GM13976 (cell line): ENCODE measurements at places on chromosomes 4 and X.

DNA sequence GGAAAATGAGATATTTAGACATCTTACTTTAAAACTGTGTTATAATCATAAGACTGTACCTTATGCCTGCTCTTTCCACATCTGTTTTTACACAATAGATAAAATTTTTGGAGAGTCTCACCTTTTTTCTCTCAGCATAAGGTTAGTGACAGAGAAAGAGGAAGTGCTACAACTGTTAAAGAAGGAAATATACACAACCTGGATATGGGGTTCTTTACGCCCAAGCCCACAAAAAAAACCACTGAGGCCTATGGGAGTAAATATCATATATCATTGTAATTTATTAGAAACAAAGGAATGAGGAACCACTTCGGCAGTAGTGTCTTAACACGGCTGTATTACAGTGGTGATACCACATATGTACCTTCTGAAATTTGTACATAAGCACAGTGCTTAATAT lies 265.9 kb upstream of the GK2 start:
- DNase-seq: no peak

DNA sequence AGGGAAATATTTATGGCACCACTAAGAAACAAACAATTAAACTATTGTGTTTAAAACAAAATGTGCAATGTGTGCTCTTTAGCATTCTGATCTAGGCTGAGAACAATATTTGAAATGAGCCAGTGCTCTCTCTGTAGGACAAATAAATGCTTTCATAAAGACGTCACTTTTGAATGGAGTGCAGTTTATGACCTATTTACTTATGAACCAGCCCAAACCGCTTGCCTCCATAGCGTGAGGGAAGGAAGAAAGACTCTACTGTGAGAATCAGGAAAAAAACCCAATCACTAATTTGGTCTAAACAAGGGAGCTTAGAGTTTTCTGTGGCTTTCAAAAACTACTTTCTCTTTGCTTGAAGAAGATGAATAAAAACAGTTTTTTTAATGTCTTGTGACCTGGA lies 39.4 kb downstream of the SAT1 start:
- DNase-seq: no peak

- DNase-seq: no peak
These were observed 77.2 kb upstream of the HSD17B10 start for GRCh38 chrX:53511322-53511721.

GRCh38 chrX:139930916-139931645 lies 1.8 kb downstream of the ATP11C start:
- peak; percentile 31 for DNase-seq
